Uterus (tissue), 4 donors: ENCODE measurements at places on chromosomes 1 and 21. TPM values are rescaled to one million over a fixed set of nuclear protein-coding genes. Genes with fewer than 3 reads are reported as not detected.

Gene ZNF648
- total RNA-seq = 1.8 TPM

Gene ZNF496
- 51.7 TPM for total RNA-seq

Gene LGR6
- 4.0 TPM for total RNA-seq

Gene BARHL2
- not detected for total RNA-seq

Gene PLA2G2A
- not detected for total RNA-seq

Gene TPTE
- not detected for total RNA-seq

Gene SLC5A9
- 0.82 TPM for total RNA-seq

Gene AQP10
- not detected for total RNA-seq

Gene ADAMTS1
- 96.8 TPM for total RNA-seq

DNA sequence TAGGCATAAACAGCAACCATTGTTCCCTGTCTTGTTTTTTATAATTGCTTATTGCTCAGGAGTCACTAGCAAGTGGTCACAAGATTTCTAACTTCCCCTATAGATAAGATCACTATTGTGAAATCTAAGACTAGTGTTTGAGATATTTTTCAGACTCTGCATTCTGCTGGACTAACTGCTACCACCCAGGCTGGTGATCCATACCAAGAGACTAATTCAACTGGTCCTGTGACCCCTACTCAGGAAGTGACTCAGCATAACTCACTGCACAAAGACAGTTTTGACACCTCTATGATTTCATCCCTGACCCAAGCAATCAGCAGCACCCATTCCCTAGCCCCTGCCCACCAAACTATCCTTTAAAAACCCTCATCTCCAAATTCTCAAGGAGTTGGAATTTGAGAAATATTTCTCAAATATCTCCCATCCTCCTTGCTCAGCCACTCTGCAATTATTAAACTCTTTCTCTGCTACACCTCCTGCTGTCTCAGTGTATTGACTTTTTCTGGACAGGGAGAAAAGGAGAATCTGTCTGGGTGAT, 52.7 kb downstream of the TRIM33 start:
- DNase-seq = no peak

- no peak for DNase-seq
Observed at GRCh38 chr1:166875302-166875733, 746 bp downstream of the TADA1 start.

DNA sequence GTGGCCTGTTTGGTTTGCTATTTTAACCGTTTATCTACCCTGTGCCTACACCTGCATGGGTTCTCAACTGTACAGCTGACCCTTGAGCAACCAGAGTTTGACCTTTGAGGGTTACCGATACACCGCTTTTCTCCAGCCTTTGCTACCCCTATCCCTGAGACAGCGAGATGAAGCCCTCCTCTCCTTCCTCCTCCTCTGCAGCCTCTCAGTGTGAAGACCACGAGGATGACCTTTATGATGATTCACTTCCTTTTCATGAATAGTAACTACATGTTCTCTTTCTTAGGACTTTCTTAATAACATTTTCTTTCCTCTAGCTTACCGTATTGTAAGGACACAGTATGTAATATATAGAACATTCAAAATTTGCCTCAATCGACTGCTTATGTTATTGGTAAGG, 14.5 kb upstream of the RNF187 start:
- no peak for DNase-seq

DNA sequence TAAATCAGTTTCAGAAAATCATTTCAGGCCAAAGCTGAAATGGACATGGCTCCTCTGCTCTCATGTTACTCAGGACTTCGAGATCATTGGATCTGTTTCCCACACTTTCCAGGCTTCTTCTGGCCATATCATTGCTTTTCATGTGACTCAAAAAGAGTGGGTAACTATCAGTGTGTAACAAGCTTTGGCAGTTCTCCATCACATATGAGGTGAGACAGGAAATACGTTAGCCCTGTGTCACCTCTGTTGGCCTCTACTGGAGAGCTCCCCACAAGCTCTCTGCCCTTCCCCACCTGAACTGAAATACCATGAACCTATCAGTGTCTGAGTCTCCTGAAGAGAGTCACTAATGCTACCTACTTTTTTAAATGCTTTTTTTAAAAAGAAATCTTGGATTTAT, 128.2 kb downstream of the LBR start:
- DNase-seq = no peak

DNA sequence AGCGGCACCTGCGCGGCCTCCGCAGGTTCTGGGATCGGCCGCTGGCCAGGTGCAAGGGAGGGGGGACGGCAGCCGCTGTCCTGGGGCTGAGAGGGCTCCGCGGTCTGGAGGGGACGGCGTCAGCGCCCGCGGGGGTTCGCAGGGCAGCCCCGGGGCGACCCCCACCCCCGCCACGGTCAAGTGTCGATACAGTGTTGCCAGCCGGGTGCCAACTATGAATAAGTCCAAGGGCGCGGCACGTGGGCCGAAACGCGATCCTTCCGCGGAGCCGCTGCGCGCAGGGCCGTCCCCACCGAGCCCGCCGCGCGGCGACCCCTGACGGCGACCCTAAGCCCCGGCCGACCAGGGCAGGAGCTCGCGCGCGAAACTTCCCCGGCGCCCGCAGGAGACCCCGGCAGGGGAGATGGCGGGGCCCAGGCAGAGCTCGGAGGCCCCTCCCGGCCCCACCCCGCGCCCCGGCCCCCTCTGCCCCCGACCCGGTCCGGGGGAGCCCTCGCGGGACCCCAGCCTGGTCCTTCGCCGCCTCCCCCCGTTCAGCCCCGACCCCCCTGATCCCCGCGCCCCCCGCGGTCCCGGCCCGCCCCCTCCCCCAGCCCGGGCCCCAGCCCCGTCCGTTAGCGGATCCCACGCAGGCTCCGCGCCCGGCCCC, 586 bp upstream of the AGPAT3 start:
- DNase-seq = no peak

DNA sequence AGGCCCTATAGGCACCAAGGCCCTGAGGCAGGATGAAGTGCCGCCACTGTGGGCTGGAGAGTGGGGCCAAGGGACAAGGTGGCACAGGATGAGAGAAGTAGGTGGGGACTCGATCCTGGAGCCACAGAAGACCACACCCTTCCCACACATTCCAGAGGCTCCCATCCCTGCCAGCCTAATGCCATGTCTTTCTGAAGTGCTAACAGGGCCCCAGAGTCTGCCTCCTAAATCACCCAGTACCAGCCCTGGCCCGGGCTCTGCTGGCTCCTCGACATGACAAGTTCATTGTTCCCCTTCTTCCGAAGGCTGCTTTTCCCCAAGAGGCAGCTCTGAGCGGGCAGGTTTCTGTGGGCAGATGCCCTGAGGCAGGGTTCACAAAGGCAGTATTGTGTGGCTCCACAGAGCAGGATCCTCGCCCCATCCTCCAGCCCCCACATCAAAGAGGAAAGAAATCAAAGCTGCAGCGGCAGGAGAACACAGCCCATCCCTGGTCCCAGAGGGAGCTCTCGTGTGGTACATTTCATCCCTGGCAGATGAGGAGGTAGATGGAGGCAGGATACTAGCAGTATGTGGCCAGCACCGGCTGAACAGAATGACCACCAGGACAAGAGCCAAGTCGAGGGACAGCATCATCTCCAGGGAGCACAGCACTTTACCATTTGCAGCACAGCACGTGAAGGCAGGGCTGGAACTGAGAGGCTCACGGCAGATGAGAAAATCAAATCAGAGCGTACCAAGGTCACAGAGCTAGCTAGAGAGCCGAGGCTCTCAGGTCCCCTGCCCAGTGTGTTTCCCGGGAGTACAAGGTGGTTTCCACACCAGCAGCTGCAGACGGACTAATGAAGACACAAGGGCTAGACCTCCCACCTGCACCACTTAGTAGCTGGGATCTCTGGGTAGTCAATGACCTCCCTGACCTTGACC, 64.8 kb downstream of the SYF2 start:
- no peak for DNase-seq

- DNase-seq = no peak
Observed at GRCh38 chr1:156414461-156415064, 45.6 kb downstream of the RHBG start.

GRCh38 chr1:3501856-3502640, 47.6 kb downstream of the ARHGEF16 start:
- DNase-seq = peak; percentile 47

GRCh38 chr1:24864370-24864777, 65.7 kb downstream of the RUNX3 start:
- DNase-seq = no peak

DNA sequence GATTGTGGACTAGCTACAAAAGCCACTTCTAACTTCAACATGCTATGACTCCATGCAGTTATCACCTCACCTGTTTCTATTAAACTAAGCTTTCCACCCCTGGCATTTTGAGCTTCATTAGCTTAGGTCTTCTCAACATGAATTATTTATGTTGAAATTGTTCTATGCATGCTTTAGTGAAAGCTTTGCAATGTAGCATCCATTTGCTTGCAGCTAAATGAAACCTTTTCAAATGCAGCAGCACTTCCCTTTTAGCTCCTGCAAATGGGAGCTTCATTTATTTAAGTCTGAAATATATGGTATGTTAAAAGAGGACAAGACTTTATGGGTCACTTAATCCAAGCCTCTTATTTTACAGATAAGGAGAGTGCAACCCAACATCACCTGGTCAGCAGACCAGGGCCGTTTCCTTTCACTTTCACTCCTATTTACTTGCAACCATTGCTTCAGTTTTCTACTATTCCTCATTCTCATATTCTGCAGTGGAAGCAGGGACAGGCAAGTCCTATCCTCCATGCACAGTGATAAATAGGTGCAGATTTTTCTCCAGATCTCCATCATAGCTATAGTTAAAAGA, 56.4 kb upstream of the SAMSN1 start:
- DNase-seq = no peak

GRCh38 chr1:6282577-6283270, 21.8 kb upstream of the GPR153 start:
- no peak for DNase-seq

GRCh38 chr1:160402001-160402795, 1.8 kb downstream of the VANGL2 start:
- no peak for DNase-seq
